ENCODE measurements at places on chromosomes 2 and 18.
A peak's percentile ranks its signal among the peaks of the same experiment; 100 is the strongest.

DNA sequence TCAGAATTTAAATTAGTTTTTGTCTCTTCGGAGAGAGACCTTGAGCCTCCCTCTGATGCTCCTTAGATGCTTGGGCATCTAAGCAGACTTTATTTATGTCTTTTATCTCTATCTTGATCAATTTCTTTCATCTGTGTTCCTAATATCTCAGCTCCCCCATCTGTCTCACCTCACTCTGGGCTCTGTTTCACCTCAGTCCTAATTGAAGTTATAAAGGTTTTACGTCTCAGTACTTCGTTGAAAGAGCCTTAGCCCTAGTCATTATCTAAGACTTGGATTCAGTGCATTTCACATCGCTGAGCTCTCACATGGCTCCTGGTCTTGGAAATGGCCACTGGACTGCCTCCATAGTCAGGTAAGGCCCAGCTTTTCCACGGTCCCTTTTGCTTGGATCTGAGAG, 13.8 kb upstream of the CTLA4 start:
- no peak for DNase-seq

DNA sequence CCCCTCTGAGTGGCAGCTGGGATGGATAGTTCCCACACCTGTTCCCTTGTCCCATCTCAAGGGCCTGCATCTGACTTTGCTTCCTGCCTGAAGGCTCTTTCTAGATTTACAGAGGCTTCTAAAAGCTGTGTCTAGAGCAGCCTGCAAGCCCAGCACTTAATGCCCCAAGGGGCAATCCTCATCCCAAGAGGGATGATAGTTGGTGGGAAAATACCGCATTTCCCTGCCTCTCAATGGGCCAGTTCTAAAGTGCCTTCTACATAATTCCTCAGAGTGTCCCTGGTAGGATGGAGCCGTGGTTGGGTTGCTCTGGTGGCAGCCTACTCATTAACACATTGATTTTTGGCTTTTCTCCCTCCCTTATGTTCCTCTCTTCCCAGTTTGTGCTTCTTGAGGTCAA, 29.5 kb downstream of the LAMA3 start:
- DNase-seq = no peak

GRCh38 chr2:20614201-20615067, 36.5 kb downstream of the HS1BP3 start:
- DNase-seq = no peak

DNA sequence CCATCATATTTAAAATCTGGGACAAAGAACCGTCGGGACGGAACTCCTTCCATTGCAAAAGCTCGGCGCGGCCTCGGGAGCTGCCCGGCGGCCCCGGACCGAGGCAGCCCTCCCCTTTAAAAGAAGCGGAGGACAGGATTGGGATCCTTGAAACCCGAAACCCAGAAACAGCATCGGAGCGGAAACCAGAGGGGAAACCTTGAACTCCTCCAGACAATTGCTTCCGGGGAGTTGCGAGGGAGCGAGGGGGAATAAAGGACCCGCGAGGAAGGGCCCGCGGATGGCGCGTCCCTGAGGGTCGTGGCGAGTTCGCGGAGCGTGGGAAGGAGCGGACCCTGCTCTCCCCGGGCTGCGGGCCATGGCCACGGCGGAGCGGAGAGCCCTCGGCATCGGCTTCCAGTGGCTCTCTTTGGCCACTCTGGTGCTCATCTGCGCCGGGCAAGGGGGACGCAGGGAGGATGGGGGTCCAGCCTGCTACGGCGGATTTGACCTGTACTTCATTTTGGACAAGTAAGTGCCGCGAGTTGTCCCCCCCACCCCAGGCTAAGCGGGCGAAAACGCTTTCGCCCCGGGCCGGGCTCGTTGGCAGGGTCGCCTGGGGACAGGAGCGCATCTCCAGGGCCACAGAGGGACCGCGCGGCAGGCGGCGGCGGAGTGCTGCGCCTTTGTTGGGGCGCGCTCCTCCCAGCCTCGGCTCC, at the start of gene ANTXR1:
TSS of gene ANTXR1 (plus strand) at position 38 of the 698 bp plus-strand sequence. CDS start at position 359, 321 bp downstream.
- peak; percentile 63 for DNase-seq

DNA sequence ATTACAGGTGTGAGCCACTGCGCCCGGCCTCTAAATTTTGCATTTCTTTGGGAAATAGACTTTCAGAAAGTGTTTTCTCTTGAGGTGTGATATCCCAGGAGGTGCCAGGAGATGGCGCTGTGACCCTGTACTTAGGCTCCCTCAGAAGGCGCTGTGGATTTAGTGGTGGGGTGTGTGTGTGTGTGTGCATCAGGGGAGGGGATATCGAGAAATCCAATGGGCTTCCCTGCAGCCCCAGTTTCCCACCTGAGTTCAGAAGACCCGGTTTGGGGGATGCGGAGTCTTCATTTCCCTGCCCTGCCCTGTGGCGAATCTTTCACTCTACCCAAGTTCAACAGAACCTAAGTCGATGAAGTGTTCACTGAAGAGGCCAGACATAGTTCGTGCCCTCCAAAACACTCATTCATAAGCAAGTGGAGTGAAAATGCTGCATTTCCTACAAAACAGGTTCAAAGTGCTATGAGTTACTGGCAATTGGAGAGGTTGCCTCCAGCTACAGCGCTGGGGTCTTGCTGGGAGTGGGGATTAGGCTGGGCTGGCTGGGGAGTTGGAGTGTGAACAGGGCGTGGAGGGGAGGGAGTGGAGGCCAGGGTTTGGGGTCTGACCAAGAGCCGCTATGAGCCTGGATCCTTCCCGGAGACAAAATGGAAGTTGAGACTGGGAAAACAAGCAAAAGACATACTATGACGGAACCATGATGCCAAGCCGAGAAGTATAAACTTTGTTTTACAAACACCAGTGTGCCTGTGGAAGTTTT, 6.5 kb upstream of the WNT6 start:
- no peak for DNase-seq

- no peak for DNase-seq
Measured at GRCh38 chr18:45165871-45166270, 449.4 kb upstream of the SLC14A2 start.

DNA sequence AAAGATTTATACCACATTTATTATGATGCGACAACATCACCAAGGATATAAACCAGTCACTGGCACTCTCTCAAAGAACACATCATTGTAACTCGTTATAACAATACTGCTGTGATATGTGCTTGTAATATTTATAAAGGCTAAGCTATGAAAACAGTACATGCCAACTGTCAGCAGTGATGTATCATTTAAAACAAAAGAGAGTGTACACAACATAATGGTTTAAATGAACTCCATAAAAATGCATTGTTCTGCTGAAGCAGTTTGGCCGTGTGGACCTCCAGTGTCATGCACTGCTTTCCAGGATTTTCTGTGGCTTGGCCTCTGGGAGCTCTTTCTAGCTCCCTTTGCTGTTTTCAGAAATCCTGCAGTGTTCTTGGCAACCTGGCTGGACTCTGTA, 215.6 kb downstream of the MTX2 start:
- no peak for DNase-seq
